ENCODE measurements at places on chromosomes 7 and 10.

GRCh38 chr10:8069108-8069507 lies 14.6 kb downstream of the GATA3 start:
- DNase-seq, result no peak

- DNase-seq, result no peak
These were observed 51.3 kb downstream of the AOC1 start for GRCh38 chr7:150903606-150904005.

DNA sequence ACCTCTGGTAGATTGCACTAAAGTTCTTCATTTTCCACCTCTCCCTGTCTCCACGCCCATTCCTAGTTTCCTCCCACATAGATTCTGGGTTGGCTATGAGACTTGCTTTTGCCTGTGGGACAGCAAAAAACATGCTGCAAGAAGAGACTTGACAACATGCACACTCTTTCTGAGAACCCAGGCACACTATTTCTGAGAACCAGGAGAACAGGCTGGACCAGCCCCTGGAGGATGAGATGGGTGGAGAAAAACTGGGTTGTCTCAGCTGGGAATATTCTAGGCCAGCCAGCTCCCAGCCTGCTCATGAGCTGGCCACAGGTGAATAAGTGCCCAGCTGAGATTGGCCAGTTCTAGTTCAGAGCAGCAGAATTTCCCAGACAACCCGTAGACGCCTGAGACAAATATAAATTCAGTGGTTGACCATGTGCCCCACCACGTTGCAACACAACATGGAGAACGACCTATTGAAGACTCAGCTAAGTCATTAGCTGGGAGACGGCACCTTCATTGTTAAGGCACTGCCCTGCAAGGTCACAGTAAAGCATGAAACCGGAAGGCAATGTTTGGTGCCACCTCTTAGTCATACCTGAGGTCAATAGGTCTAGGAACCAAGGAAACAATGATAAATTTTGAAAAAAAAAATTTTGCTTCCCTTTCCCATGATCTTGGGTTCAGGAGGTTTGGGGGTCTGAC lies 92.7 kb upstream of the AKR1E2 start:
- DNase-seq, result no peak

DNA sequence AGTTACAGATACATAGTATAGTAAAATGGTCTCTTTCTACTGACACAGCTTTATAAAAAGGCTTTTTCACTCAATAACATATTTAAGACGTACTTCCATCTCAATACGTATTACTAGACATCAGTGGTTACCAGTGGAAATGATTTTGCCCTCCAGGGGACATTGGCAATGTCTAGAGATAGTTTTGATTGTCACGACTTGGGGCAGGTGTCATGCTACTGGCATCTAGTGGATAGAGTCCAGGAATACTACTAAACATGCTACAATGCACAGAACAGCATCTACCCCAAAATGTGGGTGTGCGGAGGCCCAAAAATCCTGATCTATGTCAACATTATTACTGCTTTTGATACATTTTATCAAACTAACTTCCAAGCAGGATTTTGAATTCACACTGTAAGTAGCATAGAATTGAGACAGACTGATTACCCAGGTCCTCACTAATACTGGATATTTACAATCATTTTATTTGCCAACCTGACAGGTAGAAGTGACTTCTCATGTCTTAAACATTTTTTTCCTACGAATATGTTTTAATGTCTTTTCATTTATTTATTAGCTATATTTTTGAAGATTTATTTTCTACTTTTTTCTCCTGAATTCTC lies 53.8 kb downstream of the HGF start:
- DNase-seq, result no peak

- no peak for DNase-seq
These were observed 147.3 kb upstream of the TMEM196 start for GRCh38 chr7:19920705-19921104.

GRCh38 chr10:20892011-20892585 lies 5.0 kb downstream of the NEBL start:
- DNase-seq, result no peak

DNA sequence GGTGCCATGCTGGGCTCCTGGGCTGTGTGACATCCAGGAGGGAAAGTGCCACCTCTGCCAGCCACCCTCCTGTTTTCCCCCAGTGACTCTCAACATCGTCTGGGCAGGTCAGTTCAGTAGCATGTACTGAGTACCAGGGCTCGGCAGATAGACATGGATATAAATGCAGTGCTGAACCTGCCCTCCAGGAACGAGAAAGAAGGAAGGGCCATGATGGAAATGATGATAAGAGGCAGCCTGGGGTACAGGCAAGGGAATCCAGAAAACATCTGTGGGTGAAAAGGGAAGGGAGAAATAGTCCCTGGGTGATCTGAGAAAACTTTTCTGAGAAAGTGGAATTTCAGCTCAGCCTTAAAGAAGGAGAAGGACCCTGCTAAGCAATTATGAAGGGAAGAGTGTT lies 12.1 kb downstream of the CNNM1 start:
- DNase-seq, result no peak
